ENCODE measurements at places on chromosomes 6 and 20.

- DNase-seq = no peak
These were observed 54.9 kb downstream of the PRR18 start for GRCh38 chr6:166253281-166253681.

DNA sequence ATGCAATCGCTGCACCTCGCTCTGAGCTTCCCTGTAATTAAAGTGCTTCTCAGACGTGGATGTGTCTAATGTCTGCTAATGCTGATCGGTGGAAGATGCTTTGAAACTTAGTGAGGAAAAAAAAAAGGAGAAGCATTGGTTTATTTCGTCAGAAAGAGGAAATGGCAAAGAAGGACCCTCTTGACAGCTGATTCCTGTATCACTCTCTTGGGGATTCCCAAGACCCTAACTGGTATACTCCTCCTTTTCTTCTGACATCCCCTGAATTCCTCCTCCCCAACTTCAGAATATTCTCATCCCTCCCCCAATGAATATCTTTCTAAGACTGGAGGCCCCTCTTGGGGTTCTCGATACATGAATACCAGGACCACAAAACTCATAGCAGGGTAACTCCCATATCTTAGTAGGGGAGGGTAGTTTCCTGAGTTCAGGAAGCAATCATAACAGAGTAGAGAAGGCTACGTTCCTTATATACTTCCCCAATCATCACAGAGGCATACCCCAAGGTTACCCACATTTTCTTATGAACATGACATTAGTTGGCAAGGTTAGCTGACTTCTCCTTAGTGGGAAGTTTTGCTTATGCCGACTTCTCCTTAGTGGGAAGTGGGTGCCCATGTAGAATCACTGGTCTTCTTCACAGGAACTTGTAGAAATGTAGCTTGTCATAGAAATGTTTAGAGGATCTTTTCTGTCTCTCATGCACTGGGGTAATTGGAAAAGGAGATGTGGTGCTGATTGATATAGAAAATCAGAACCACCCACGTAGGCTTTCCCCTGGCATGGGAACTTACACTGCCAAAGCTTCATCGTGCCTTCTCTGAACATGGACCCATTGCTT lies 63.8 kb upstream of the ATXN1 start:
- DNase-seq = no peak

DNA sequence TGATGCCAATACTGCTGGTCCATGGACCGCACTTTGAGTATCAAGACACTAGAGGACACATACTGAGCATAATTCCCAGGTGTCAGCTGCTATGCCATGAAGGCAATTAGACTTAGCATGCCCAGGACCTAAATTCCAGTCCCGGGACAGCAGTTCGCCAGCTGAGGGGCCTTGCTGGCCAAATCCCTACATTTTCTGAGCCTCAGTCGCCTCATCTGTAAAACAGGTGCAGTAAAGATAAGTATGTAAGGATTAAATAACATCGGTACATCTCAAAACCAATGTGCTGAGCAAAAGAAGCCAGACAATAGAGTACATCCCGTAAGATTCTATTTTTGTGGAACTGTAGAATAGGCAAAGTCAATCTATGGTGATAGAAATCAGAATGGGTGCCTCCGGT lies 1.0 kb downstream of the BFSP1 start:
- DNase-seq = no peak

DNA sequence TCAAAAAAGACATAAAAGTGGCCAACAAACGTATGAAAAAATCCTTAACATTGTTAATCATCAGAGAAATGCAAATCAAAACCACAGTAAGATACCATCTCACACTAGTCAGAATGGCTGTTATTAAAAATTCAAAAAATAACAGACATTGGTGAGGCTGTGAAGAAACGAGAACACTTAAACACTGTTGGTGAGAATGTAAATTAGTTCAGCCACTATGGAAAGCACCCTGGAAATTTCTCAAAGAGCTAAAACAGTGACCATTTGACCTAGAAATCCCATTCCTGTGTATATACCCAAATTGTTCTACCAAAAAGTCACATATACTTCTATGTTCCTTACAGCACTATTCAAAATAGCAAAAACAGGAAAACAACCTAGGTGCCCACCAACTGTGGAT lies 24.9 kb upstream of the NT5E start:
- DNase-seq = no peak

GRCh38 chr6:16471222-16471909 lies 233.0 kb downstream of the GMPR start:
- no peak for DNase-seq

- DNase-seq = no peak
These were observed 3.0 kb downstream of the CDH4 start for GRCh38 chr20:61254881-61255626.

GRCh38 chr20:62891111-62891510 lies 29.5 kb upstream of the TCFL5 start:
- DNase-seq = no peak

DNA sequence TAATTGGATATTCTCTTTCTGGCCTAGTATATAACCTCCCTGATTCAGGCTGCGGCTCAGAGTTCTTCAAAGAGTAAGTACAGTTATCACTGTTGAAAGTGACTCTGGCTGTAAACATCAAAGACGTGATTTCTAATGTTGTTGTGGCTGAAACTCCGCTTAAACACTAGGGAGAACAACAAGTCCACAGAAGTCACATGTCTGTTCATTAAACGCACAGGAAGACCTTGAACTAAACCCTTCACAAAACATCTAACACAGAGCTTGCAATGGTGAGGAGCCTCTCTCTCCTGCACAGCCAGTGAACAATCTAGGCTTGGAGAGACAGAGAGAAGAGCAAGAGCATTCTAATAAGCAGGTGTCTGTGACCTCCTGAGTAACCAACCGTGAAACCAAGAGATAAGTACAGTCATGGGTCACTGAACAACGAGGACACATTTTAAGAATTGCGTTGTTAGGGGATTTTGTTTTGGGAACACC lies 249.3 kb downstream of the PRKN start:
- DNase-seq = no peak

DNA sequence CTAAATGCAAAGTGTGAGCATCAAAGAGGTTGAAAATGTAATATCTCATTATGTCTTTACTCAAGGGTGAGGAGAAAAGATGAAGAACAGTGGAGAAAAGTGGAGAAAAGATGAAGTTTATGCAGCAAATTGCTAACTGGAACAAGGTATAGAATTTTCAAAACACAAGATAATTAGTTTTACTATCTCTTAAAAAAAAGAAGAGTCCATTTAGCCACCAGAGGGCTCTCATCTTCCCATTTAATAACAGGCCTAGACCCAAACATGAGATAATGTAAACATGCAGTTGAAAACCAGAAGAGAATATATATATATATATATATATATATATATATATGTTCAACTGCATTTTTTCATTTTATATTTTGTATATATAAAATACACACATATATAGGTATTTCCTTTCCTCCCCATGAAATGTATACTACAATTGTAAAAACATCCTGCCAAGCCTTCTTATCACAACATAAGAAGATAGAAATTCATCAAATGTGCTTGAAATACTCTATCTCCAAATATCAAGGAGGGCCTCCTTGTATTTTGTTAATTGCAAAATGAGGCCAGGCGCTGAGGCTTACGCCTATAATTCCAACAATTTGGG lies 78.4 kb downstream of the ADTRP start:
- no peak for DNase-seq

DNA sequence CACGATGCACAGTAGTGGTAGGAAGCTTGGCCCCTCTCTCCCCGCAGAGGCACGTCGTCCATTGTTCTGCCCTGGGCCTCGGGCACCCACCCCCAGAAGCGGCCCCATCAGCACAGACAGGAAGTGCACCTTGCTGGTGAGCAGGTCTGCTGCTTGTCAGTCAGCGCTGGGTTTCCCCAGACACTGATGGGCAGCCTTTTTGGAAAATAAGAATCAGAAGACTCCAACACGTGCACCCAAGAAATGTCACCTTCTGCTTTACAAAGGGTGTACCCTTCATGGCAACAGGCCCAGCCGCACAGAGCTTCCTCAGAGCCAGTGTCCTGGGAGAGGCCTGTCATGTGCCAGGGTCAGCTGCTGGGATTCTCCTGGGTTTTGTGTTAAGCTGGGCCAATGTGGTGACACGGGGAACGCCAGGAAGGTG lies 34.7 kb upstream of the IRF4 start:
- peak; percentile 76 for DNase-seq

DNA sequence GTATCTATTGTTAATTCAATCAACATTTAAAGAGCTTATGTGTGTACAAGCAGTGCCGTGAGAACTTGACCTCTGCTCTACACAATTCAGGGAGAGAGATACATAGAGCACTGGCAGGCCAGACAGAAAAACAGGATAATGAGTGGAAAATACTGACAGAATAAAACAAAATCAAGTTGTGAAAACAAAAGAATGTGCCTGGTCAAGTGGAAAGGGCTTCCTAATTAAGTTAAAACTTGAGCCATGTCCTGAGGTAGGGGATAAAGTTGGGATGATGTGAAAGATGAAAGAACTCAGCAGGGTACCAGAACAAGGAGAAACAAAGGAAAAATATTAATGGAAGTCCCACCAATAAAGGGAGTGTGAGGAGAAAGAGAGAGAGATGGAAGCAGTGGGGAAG lies 672.8 kb downstream of the GRIK2 start:
- DNase-seq = no peak

DNA sequence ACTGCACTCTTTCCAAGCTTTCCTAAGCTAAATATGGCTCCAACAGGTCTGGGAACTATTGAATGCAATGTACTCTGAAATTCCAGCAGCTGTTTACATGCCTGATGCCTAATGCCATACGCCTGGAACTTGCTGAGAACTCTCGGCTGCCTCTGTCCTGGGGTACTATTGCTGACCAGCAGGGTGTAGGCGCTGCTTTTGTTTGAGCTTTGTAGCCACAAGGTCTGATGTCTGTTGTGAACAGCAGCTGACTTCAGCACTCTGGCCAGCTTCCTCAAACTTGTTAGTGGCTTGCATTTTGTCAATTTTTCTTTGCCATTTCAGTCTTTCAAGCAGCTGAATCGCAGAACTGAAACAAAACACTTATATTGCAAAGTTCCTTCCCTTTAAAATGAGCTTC lies 26.7 kb downstream of the SAYSD1 start:
- no peak for DNase-seq

DNA sequence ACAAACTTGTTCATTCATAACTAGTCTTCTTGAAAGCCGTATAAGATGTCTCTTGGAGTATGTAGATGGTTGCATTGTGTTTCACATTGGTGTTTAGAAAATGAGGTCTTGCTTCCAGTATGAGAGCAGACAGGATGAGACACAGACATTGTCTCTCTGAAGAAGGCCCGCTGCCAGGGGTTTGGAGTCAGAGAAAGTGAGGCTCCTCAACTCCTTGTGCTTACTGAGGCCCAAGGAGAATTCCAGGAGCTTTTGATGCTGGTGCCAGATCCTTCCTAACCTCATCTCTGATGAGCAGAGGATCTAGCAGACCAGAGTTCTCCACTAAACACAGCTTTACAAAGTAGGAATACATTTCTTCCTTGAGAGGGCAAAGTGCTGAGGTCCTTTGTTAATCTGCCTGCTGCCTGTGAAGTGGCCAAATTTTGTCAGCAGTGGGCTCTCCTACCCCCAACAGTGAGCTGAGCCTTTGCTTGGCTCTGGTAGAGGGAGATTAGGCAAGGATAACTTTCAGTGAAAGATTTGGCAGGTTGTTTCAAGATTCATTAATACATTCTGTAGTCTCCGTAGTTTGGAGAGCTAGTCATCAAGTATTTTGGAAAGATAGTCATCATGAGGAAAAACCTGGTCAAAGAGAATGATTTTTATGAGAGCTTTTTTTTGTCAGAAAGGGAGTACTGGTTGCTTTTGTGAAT lies 9.7 kb downstream of the MAPRE1 start:
- DNase-seq = no peak

DNA sequence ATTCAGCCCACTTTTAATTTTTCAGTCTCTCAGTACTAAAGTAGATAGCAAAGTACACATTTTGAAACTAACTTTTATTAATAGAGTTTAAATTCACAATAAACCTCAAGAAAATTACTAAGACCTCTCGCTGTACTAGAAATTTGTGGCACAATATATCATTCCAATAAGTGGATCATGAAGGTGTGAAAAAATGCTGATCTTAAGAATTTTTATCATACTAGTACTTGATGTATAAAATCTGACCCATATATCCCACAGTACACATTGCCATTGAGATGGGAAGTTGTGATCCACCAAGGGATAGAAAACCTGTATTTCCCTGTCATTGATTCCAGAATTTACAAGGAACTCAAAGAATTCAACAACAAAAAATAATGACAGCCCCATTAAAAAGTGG lies 85.7 kb downstream of the DCDC2 start:
- DNase-seq = no peak

DNA sequence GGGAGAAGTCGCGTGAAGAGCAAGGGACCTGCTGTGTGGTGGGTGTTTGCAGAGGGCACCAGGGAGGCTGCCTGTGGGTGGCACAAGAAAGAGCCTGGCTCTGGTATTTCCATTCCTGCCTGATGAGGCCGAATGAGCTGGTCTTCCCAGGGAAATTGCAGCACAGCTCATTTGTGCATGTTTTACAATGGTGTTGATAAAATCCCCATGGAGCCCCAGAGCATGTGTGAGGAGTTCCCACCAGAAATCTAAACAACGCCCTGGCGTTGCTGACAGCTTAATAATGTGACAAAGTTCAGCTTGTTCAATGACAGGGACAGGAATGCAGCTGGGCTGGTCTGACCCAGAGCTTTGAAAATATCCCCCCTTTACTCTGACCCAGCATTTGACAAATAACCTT lies 135.5 kb downstream of the CLIC5 start:
- DNase-seq = no peak

- DNase-seq = no peak
These were observed 95.7 kb downstream of the FILIP1 start for GRCh38 chr6:75397656-75398465.

GRCh38 chr6:153092082-153093013 lies 38.7 kb downstream of the RGS17 start:
- no peak for DNase-seq

- DNase-seq = no peak
These were observed 459.2 kb upstream of the SOX4 start for GRCh38 chr6:21134356-21134755.

GRCh38 chr20:48832405-48832730 lies 4.6 kb upstream of the PREX1 start:
- DNase-seq = no peak

DNA sequence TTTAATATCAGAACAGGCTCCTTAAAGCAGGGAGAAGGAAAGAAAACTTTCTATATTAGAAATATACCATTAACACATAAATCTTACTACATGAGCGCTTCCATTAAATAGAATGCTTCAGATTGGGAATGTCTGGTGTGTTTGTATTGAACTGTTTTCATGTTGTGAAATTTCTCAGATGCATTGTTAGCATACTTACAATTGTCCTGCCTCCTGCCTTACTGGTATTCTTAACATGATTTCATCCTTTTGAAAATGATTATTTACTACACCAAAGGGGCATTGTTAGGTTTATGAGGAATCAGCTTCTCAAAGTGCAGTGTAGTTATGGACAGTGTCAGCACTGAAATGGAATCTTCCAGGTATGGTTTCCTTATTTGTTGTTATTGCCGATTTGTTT lies 145.6 kb downstream of the MTFR2 start:
- DNase-seq = no peak

Data from GM12892 (cell line).